ENCODE measurements at places on chromosomes 12 and 14.

DNA sequence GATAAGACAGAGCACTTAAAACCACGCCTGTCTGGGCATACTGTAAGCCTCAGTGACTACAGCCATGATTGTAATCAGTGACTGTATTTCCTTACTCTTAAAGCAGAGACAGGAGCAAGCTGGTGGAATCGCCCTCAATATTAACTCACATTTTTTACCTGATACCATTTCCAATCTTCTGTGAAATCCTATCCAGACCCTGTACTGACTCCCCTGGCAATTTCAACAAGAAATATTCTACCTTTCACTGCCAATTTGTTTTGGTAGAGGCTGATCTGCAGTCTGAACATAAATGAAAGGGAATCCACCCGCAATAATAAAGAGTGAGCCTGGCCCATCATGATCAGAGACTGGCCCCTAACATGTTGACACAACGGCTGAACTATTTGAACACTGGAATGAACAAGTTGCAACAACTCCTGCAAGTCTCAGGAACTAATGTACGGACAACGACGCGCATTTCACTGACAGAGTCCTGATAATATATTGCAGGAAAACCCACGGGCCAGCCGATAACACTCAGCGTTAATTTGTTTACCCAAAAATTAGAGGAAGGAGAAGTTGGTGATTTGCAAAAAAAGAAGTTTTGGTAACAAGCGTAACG, 195.5 kb upstream of the BTG1 start:
- no peak for DNase-seq

DNA sequence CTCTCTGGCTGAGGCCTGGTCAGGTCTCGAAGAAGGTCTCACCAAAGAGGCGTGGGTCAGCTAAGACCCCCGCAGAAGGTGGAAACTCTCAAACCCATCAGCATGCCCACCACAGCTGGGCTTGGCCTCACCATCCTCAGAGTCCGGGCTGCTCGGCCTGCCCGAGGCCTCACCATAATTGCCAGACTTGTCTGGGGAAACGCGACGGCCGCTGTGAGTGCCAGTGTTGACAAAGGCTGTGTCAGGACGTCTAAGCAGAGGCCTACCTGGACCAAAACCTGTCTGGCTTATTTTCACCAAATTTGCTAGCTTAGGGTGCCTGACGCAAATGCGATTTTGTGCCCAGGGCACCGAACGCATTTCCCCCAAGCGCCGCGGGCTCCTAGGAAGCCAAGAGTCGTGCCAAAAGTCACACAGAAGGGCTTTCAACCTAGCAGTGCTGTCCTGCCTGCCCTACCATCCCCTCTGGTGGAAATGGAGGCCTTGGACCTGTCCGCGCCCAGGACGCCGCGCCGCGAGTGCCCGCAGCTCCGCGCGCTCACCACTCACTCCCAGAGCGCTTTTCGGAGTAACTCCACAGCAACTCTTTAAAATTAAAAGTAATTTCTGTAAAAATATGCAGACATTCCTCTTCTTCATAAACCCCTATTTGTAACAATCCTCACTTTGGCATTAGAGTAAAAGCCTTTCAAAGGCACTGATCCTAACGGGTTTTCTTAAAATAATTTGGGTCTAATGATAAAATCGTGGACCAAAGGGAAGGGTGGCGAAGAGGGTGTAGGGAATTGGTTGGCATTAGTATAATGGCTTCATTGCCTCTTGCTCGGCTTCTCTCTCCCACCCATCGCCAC, 1.2 kb upstream of the ALX1 start:
- no peak for DNase-seq

DNA sequence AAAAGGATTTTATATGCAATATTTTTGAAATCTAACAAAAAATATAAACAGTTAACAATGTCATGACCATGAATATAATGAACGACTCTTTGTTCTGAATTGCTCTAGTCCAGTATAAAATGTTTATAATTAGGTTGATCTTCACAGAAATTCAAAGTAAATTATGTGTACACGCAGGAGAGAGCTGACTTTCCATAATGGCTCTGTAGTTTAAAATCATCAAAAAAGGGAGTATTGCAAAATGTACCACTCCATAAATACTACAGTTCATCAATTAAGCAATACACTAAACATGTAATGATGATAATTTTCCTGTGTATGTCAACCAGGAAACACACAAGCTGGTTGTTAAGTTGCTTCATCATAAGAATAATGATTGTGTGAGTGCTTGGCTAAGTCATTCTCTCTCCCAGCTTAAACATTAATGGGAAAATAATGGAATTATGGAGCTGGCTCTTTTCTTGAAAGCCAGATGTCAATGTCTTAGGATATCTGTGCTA, 189.5 kb upstream of the PLEKHG7 start:
- no peak for DNase-seq

DNA sequence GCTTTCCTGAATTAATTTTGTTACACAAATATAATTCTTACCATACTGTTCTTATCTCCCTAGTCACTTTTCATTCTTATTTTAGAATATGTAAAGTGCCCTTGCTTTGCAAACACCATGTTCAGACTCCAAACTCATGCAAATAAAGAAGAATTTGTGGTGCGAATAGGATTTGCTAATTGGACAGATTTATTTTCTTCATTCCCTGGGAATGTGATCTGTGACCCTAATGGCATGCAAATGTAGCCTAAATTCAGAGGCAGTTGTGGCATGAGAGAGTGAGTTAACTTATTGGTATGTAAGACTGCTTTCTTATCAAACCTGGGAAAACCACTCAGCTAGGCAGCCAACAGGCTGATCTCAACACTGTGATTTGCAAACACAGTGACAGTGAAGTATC, 10.0 kb downstream of the CAPZA3 start:
- DNase-seq, result no peak

GRCh38 chr14:66129224-66129623, 356.9 kb upstream of the CCDC196 start:
- no peak for DNase-seq

DNA sequence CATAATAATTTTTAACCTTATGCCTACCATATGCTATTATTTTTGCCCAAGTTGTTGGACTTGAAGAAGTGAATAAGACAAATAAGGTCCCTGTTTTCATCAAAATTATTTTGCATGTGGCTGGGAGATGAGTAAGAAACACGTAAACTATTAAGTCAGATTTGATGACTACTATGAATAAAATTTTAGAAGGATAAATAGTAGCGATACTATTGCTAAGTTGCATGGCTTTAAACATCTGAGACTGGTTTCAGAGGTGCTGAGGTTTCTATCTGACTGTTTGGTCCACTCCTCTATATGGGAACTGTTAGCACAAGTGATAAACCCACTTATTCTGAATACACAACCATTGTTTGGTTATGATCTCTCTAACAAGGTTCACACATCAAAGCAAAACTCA, 674.3 kb upstream of the MDGA2 start:
- no peak for DNase-seq

- DNase-seq, result no peak
Observed at GRCh38 chr14:63781686-63782085, 53.8 kb upstream of the SGPP1 start.

DNA sequence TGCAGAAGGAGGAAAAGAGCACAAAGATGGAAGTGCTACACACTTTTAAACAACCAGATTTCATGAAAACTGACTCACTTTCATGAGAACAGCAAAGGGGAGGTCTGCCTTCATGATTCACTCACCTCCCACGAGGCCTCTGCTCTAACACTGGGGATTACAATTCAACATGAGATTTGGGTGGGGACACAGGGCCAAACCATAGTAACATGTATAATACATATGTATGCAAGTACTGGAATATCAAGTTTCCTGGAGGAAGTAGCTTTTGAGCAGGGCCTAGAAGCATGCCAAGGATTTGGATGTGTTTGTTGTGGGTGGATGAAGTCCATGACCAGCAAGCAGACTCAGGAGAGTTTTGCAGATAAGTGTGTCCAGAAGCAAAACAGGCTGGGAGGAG, 409.0 kb downstream of the RGS6 start:
- DNase-seq, result no peak

- no peak for DNase-seq
Observed at GRCh38 chr12:104870797-104871196, 87.3 kb downstream of the SLC41A2 start.

DNA sequence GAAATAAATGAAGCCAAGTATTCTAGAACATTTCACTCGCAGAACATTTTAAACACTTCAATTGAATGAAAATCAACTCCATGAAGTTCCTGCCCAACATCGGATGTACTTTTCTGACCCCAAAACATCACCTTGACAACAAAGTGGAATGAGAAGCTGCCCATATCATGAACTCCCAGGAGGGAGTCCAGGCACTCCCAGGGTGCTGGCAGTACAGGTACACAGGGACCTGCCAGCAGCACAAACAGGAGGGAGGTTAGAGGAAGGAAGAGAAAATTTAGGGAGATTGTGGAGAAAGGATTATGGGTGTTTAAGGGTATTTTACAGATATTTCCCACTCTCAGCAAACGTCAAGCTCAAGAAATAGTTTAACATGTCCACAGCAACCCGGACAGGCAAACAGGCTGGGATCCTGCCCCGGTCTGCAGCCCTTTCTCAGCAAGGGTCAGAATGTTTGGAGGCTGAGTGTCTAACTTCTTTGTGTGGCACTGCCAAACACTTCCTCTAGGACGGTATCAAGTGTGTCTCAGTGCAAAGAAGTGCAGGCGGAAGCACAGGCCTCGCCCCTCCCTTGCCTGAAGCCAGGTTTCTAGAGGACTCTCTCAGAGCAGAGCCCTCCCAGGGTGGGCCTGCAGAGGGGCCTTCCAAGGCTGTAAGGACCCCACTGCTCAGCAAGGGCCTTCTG, 72.2 kb downstream of the SETD3 start:
- DNase-seq, result no peak

DNA sequence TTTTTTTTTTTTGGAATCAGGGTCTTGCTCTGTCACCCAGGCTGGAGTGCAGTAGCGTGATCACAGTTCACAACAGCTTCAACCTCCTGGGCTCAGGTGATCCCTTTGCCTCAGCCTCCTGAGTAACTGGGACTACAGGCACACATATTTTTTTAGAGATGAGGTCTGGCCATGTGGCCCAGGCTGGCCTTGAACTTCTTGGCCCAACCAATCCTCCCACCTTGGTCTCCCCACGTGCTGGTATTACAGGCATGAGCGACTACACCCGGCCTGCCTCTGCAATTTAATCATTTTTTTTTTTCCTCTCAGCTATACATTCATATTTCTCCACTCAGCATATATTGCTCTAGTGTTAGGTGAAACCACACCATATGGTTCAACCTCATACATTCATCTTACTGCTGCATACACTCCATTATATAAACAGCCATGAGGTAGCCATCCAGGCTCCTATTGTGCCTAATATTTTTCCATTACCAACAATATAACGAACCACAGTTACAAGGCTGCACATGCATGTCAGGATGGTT, 7.1 kb downstream of the STX2 start:
- DNase-seq, result no peak

GRCh38 chr14:67547224-67547780, 14.2 kb downstream of the PLEKHH1 start:
- DNase-seq, result no peak

DNA sequence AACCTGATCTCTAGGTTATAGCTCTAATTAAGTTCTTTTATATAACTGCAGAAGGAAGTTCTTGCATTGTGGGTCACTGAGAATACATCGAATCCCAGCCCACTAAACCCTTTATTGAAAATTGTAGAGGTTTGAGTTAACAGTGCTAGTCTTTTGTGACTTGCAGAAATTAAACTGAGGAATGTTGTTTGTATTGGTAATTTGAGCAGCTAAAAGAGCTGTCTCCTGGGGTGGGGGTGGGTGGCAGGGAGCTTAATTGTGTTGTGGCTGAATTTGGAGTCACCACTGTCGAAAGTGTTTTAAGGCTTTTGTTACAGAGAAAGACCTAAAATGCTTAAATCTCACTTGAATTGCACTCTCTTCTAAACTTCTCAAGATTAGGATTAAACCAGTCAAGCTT, 3.2 kb upstream of the COX8C start:
- DNase-seq, result no peak

GRCh38 chr14:65074449-65075150, 27.7 kb downstream of the MAX start:
- DNase-seq, result no peak

DNA sequence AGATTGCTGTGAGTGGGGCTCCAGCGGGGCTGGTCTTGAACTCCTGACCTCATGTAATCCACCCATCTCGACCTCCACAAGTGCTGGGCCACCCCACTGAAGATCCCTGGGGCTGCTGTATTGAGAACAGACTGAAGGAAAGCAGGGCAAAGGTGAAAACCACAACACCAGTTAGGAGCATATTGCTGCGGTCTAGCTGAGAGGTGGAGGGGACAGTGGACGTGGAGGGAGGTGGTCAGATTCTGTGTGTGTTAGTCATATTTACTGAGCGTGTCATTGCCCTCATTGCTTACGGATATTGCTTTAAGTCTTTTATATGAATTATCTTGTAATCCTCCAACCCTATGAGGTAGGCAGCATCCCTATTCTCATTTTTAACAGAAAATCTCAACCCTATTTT, 69.0 kb upstream of the OVCH1 start:
- no peak for DNase-seq

- no peak for DNase-seq
Observed at GRCh38 chr12:113267621-113268020, 46.4 kb downstream of the TPCN1 start.

GRCh38 chr14:34710744-34711143, 3.6 kb downstream of the CFL2 start:
- no peak for DNase-seq

- DNase-seq, result no peak
Observed at GRCh38 chr12:4108803-4109345, 164.7 kb upstream of the CCND2 start.

GRCh38 chr12:43805860-43806736, at the start of gene TWF1:
TWF1 (minus strand) TSS chr12:43806317; CDS start chr12:43806245, 72 bp downstream.
- peak; percentile 75 for DNase-seq

DNA sequence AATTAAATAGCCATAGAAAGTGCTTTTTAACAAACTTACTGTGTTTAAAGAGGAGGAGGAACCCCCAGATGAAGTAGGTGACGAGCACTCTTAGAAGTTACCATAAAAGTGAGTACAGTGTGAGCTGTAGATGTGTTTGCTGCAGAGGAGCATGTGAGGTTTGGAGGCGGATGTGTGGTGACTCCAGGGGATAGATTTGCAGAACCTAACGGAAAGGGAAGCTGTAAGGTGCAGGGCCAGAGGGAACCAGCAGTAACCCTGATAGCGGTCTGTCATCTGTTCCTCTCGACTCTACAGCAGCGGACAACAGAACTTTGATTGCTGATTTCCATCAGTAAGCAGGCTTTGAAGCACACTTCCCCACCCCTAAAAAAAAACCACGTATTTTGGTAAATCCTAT, 5.2 kb downstream of the CALM1 start:
- no peak for DNase-seq

GRCh38 chr12:88604646-88605045, 24.4 kb upstream of the KITLG start:
- DNase-seq, result no peak

DNA sequence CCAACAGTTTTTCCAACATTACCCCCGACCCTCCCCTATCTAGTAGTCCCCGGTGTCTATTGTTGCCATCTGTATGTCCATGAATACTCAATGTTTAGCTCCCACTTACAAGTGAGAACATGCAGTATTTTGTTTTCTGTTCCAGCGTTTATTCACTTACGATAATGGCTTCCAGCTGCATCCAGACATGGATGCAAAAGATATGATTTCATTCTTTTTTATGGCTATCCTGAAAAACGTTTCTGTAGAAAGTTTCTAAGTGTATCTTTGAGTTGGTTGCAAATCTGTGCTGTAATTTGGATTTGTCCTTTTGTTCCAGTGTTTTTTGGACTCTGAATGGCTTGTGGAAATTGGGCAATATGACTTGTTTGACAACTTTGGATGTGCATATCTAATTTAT, 11.7 kb downstream of the SP1 start:
- no peak for DNase-seq
